ENCODE measurements at places on chromosomes 12 and 14.

- DNase-seq = no peak
Measured at GRCh38 chr12:45789025-45789424, 59.5 kb downstream of the ARID2 start.

DNA sequence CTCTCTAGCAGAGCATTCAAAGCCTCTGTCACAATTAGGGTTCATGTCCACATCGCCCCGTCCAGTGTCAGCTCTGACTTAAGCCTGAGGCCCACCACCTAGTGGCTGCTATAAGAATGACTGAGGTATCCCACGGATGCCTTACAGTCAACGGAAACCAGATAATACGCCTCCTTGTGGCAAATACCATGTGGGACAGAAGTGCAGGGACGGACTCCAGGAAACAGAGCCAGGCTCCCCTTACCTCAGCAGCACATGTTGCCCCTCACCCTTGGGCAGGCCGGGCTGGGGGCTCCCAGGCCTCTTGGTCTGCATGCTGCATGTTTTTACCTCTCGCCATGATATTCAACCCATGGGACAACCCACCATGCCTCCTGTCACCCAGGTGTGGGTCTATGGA is 86.3 kb downstream of the VWF start:
- DNase-seq = peak; percentile 37

DNA sequence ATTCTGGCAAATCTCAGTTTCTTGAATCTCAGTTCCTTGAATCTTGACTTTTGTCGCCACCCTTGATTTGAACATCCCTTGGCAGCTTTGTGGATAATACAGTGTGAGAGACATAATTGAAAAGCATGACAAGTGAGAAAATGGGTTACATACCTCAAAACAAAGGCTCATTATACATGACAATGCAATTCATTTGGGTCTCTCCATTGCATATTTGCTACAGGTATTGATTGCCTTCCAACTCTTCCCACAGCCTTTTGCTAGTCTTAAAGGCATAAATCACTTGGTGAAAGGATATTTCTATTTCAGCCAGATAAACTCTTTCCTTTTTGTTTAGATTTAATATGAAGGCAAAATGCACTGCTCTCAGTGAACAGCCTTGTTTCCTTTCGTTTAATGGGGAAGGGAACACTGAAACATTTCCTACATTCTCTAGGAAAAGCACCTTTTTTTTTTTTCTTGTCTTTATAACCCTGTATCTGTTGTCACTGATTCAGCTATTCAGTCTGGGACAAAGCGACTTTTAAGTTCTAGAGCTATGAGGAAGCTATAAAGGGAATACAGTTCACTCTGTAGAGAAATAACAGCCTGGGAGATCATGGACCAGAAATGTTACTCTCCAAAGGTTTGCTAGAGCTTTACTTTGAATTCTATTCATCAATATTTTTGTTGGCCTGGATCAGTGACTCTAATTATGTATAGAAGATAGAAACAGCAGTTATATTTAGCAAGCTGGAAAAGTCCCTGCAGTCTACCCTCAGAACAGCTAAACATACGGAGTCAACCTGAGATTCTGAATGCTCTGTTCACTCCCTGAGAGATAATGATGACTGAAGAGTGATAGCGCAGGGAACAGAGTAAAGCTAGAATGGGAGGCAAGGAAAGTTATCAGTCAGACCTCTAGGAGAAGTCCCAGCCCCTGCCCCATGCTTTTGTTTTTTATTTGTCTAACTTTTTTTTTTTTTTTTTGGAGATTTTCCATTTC is 311.4 kb downstream of the RGS6 start:
- no peak for DNase-seq

- no peak for DNase-seq
Measured at GRCh38 chr14:37903343-37904191, 304.1 kb upstream of the SSTR1 start.

- DNase-seq = no peak
Measured at GRCh38 chr14:92450351-92451070, 63.1 kb upstream of the RIN3 start.

GRCh38 chr12:24232531-24232930 is 283.1 kb upstream of the SOX5 start:
- DNase-seq = no peak

- DNase-seq = peak; percentile 9
Measured at GRCh38 chr14:70018713-70019211, 139.5 kb downstream of the SMOC1 start.

DNA sequence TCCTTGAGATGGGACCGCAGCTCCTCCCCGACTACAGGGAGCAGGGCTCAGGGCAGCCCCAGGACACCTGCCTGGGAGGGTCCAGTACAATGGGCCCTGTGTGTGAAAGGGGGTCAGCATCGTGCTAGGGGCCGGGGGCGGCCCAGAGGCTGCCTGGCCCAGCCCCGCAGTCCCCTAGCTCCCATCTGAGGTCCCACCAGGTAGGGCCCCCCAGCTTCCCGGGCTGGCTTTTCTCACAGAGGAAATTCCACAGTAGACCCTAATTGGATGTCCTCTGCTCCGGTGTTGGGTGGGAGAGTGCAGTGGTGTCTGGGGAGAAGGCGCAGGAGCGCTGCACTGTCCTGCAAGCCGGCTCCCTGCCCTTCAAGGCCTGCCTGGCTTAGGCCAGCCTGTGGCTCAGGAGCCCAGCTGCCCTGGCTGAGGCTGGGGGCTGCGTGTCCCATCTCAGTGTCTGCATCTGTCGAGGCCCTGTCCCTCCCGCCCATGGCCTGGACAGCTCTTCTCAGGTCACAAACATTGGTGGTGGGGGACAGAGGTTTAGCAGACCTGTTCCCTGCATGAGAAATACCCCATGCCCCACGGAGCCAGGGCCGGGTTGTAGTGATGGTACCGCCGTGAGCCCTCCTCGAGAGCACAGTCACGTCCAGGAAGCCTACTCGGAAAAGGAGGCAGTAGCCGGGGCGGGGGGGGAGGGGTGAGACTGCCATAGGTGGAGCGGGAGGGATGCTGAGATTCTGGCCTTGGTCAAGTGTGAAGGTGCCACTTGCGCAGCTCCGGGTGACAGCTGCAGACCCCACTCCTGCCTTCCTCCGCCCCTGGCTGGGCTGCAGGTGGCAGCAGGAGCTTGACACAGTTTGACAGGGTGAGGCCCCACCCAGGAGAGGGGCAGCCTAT is 11.6 kb downstream of the HIP1R start:
- no peak for DNase-seq

DNA sequence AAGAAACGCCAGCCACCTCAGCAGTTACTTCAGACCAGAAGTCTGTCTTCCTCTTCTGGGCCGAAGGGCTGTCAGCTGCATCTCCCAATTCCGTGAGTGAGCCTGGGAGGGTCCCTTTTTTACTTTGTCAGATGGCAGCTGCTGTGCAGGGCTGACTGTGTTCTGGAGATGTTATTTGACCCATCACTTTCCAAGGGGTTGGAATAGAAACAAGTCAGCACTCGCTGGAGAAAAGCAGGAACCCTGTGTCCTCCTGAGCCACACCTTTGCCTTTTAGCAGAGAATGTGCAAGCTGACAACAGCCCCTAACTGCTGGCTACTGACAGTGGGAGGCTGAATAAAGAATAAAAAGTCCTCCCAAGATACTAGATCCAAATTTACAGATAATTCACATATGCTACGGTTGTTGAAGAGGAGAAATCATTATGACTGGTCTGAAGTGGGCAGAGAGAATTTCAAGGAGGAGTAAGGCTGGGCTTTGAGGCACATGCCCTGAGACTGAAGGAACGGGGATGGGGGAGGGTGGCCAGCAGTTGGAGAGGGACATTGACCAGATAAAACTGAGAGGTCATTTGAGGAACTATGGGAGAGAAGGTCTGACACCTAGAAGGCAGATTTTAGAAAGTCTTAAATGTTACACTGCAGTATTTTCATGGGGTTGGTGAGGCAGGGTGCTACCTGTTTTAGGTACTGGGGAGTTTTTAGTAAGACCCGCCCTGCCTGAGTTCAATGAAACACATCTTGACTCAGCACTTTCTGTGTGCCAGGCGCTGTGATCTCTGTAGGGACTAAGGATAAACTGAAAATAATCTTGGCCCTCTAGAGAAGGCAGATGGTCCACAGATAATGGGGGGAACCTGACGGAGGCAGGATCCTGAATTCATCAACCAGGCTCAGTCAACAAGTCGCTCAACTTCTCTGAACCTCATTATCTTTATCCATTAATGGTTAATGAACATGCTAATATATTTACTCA is 27.4 kb downstream of the FAM234B start:
- no peak for DNase-seq

DNA sequence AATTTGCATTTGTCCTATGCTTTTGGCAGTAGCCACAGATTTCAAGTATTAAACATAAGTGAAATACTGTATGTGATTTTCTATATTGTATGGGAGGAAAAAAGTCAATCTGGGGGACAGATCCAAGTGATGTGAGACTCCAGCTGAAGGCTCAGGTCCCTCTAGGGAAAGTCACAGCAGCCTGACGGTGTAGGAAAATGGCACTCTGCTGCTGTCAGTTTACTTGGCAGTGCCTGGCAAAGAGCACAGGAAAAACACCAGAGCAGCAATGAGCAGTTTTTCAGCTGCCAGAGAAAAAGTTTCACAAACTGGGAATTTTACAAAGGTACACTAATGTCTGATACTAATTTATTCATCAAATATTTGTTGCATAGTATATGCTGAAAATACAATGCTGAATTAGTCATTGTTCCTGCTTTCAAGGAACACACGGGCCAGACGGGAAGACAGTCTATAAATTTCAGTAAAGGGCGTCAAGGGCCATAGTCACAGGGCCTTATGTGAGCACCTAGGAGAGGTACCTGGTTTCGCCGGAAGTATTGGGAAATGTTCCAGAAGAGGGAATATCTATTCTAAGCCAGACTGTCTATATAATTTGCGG is 66.2 kb upstream of the SLC38A2 start:
- no peak for DNase-seq

DNA sequence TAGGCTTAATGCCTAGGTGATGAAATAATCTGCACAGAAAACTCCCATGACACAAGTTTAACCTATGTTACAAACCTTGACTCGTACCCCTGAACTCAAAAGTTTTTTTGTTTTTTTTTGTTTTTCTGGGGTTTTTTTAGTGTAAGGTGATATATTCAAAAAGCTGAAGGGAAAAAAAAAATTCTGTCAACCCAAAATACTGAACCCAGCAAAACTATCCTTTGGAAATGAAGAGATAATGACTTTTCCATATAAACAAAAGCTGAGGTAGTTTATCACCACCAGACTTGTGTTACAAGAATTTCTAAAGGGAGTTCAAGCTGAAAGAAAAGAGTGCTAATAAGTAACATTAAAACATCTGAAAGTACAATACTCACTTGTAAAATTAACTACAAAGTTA is 448.1 kb downstream of the KCNH5 start:
- no peak for DNase-seq

DNA sequence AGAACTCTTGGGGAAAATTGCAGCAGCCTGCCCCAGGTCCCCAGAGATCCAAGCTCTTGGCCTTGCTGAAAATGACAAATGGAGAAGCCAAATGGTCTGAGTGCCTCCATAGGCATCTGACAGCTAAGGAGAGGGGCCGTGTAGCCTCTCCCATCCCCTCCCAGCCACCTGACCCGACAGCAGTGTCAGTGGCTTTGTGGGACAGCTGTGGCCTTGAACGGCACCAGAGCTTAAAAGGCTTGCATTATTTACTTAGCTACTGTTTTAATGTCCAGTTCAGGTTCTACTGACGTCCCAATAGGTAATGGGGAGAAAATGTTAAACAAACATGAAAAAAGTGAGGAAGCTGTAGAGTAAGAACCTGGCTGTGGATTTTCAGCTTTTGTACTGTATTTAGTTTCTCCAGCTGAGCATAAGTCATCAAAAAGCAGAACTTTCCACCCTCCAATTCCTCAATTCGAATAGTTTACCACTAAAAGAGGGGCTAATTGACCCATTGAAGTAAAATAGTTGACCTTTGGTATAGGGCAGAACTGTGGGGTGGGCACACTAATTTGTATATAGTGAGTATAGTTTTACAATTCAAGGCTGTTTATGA is 50.0 kb downstream of the FOS start:
- no peak for DNase-seq

GRCh38 chr12:131030472-131031328 is 77.0 kb downstream of the ADGRD1 start:
- DNase-seq = no peak

- no peak for DNase-seq
Measured at GRCh38 chr14:66453469-66453868, 32.7 kb upstream of the CCDC196 start.

- DNase-seq = no peak
Measured at GRCh38 chr12:76030341-76031080, 1.1 kb downstream of the PHLDA1 start.

DNA sequence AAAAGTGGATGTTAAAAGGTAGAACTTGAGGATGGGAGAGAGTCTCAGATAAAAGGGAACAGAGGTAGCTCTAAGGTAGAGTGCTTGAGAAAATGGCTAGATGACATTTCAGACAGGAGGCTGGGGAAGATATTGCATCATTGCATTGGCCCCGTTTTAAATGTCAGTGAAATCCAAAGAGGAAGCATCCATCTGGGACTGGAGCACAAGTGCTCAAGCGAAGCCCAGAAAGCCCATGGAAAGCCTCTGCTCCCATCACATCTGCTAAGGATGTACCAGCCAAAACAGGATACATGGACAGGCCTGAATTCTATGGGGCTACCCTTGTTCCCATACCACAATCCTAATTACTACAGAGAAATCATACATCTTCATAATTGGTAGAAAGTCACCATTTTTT is 581.5 kb upstream of the TMEM132C start:
- DNase-seq = no peak

- DNase-seq = no peak
Measured at GRCh38 chr14:73789989-73790581, 61.5 kb upstream of the PTGR2 start.

- no peak for DNase-seq
Measured at GRCh38 chr14:20477211-20477876, 8.1 kb downstream of the PNP start.

DNA sequence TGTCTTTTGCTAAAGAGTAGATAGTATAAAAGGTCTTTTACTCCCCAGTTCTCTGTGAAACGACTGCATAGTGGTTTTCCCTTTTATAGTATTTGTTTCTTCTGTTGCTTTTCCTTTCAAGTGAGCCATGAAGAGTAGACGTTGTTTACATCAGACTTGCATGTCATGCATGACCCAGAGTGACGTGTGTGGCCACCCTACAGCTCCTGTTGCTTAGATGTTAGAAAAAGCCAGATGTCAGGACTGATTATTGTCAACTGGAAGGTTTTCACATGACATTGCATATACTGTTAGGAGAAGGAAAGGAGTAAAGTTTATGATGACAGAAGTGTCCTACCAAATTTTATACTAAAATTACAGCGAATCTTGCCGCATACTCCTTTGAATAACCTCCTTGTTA is 1.3 kb upstream of the RD3L start:
- DNase-seq = no peak

- no peak for DNase-seq
Measured at GRCh38 chr12:82182601-82183190, 175.5 kb downstream of the CCDC59 start.

GRCh38 chr12:49332441-49332861 is 4.5 kb downstream of the C1QL4 start:
- DNase-seq = no peak

DNA sequence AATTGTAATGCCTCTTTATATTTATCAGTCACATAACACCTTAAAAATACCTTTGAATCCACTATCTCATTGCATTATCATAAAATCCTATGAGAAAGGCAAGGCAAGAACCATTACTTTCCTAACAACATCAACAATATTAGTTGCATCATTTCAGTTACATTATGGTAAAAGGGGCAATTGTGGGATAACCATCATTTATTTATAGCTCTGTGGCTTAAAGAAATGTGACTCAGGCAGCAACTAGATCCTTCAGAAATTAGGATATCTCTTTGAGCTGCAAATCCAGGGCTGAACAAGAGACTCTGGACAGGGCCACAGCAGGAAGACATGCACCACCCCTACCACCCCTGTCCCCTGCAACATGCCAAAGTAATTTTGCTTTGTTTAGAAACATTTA is 36.4 kb downstream of the EPS8 start:
- no peak for DNase-seq
